ENCODE measurements at places on chromosomes 11 and 22. TPM values are rescaled to one million over a fixed set of nuclear protein-coding genes. Genes with fewer than 3 reads are reported as not detected.

DNA sequence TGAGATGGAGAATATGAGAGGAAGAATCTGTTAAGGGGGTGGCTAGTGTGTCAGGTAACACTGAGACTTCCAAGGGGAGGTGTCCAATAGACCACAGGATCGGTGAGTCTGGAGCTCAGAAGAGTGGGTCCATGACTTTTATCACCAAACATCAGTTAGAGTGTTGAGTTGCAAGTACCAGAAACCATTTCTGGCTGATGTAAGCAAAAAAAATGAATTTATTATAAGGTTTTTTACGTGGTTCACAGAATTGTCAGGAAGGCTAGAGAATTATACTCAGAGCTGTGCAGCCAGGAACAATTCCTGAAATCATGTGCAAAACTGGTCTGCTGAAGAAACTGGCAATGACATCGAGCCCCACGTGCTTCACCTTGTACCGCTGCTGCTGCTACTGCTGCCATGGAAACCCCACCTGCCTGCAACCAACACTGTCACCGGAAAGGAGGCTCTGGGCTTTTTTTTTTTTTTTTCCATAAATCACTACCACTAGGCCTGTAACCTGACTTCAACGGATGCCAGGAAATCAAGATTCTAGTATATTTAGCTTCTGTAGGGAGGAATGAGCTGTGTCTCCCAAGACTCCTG lies 16.6 kb upstream of the STK33 start:
- no peak for DNase-seq

DNA sequence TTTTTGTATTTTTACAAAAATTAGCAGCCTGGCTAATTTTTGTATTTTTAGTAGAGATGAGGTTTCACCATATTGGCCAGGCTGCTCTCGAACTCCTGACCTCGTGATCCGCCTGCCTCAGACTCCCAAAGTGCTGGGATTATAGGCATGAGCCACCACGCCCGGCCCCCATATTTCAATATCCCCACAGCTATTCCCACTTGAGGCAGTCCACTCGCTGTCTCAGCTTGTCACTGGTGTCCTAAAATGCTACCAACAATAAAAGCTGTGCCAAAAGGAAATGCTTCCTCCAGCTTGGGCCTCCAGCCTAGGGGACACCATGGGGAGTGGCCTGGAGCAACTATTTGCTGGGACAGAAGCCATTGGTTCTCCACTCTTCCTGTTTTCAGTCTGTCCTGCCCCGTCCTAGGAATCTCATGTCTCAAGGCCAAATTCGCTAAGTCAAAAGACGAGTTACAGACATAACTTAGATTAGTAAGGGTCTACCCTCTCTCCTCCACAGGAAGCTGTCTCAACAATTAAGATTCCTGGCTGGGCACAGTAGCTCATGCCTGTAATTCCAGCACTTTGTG lies 7.3 kb upstream of the SPINDOC start:
- no peak for DNase-seq

DNA sequence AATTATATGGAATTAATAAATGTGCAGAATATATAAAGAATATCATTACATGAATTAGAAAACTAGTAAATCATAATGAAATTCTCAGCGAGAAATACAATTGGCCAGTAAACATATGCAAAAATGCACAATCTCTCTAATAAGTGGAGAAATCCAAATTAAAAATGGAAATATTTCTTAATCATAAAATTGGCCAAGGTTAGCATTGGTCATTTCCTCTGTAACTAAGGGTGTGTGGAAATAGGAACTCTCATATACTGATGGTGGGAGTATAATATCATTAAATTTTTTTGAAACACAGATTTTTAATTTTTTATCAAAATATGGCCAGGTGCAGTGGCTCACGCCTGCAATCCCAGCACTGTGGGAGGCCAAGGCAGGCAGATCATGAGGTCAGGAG lies 7.6 kb upstream of the ZNF74 start:
- no peak for DNase-seq

DNA sequence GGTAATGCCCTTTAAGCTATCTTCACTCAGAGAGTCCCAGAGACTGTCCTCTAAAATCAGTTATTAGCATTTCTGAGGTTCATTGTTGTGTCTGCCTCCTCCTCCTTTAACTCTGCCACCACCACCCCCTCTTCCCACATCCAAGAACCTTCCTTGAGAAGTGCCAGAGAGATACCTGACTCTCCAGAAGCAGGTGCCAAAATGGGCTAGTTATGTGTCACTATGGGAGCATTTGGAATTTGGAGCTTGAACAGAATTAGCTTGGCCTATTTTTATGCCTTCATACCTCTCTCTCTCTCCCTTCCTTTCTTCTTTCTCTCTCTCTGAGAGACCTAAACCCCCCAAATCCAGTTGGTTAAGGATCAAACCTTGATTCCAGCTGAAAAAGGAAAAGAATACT lies 75.9 kb downstream of the AMOTL1 start:
- no peak for DNase-seq

- DNase-seq, result no peak
Measured at GRCh38 chr11:85874265-85874664, 19.1 kb downstream of the CCDC83 start.

DNA sequence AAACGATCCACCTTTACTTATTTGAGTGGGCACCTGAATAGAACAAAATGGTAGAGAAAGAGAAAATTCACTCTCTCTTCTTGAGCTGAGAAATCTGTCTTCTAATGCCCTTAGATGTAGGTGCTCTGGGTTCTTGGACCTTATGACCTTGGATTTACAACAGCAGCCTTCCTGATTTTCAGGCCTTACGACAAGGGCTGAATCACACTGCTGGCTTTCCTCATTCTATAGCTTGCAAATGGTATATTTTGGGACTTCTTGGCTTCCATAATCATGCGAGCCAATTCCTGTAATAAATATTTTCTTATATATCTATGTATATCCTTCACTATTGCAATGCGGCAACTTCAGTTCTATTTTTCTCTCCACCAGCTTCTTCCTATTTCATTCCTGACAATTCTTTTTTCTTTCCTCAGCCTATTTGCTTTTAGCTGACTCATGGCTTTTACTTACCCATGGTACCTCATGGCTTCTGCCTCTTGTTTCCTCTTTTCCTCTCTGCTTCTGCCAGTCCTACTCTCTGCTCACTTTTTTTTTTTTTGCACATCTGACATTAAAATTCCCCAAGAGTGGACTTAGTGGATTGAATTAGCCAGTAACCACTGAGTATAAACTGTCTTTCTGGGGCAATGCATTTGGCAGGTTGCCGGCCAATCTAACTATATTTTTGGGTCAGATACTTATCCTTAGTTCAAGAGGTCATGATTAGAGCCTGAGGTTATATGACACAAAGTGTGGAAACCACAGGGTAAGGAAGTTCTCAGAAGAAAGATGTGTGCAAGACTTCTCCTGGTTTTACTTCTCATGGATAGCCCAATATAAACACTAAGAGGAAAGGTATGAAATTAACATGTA lies 359.5 kb downstream of the TMEM135 start:
- no peak for DNase-seq

DNA sequence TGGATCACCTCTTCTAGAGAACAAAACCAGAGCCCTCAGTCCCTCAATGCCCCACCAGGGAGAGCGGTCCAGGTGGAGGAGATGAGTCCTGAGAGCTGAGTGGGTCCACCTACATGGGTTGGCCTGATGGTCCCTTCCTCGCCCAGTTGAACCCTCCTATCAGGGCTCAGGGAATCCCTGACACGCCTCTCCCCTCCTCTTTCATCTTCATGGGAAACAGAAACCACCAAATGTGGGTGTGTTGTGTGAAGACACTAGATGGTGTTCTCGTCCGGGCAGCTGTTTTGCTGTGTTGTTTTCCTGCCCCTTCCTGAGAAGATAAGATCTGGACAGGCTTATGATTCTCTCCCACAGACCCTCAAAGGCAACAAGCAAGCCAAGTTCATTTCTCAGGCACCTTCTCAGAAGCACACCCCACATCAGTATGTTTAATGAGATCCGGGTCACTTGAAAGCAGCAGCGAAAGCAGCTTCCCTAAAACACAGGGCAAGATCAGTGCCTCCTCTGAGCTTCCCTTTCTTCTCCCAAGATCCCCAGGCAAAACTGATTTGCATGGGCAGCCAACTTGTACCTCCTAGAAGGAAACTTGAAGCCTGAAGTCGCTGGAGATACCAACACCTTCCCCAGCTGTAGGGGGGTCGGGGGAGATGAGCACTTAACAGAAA lies 35.3 kb upstream of the POU2AF1 start:
- no peak for DNase-seq

- no peak for DNase-seq
Measured at GRCh38 chr11:6563121-6563619, 40.2 kb downstream of the RRP8 start.

DNA sequence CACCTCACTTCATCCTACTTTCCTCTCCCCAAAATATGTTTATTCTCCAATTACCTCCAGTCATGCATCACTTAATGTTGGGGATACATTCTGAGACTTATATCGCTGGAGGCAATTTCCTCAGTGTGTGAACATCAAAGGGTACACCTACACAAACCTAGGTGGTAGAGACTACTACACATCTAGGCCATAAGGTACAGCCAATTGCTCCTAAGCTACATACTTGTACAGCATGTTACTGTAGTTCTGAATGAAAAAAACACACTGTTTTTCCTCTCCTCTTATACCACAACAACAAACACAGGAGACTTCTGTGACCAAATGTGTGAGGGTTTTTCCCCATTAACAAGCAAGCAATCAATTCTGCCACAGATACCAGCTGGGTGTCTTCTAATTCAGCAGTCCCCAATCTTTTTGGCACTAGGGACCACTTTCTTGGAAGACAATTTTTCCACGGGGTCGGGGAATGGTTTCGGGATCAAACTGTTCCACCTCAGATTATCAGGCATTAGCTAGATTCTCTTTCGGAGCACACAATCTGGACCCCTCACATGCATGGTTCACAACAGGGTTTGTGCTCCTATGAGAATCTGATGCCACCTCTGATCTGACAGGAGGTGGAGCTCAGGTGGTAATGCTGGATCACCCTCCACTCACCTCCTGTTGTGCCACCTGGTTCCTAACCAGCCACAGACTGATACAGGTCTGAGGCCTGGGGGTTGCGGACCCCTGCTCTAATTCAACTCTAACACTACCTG lies 5.2 kb downstream of the KLHL22 start:
- no peak for DNase-seq

- DNase-seq, result no peak
Measured at GRCh38 chr11:28092786-28093185, 15.2 kb downstream of the KIF18A start.

Gene ASPHD2
- total RNA-seq, result 0.77 TPM

Gene MS4A1
- not detected for total RNA-seq

Gene NRXN2
- total RNA-seq, result not detected

Gene KLHL35
- 4.7 TPM for total RNA-seq

Gene C11orf68
- total RNA-seq, result 7.4 TPM

Gene XRRA1
- total RNA-seq, result 22.3 TPM

Gene PKP3
- total RNA-seq, result 27.0 TPM

Gene CHRM1
- not detected for total RNA-seq

Gene MRGPRX4
- not detected for total RNA-seq

Gene OR51A2
- total RNA-seq, result not detected

Data from NCI-H460 (cell line).